Activated CD8-positive, alpha-beta memory T cell treated with anti-CD3 and anti-CD28 coated beads for 1 hour (primary cell): ENCODE measurements at places on chromosomes 2 and 18.

DNA sequence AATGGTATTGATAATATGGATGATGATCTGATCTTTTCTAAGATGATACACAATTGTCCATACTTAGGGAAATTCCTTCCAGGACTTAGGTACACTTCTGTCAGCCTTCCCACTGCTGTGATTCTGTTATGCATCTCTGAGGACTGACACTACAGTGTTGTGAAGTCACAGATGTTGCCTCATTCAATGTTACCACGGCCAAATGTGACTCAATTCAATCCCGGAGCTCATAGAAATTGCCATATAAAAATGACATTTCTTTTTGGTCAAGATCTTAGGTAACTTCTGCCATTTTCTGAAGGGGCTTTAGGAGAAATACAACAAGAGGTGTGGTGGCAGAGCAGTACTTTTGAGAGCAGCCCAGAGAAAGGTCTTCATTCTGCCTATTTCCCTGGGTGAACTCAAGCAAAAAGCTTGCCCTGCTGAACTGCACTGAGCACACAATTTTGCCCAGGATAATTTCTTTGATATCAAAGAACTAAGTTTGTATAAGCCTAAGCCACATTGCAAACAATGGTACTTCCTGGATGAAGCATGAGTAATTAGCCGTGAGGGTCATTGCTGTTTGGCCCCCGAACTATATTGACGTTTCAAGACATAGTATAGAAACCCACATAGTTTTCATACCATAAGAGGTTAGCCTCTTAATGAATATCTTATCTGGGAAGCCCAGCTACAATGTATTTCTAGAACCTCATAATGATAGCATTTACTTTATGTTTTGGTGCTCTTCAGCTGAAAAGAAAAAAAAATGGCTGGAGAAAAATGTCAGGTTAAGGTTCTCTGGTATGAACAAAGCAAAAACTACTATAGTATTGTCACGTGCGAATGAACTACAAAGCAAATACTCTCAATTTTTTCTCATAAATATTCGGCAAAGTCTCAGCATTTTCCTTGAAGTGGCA lies 437.4 kb downstream of the MEIS1 start:
- DNase-seq: no peak

GRCh38 chr2:11146076-11146475 lies 9.2 kb upstream of the SLC66A3 start:
- DNase-seq: no peak

- no peak for DNase-seq
Observed at GRCh38 chr2:179479947-179480346, 215.3 kb upstream of the SESTD1 start.

DNA sequence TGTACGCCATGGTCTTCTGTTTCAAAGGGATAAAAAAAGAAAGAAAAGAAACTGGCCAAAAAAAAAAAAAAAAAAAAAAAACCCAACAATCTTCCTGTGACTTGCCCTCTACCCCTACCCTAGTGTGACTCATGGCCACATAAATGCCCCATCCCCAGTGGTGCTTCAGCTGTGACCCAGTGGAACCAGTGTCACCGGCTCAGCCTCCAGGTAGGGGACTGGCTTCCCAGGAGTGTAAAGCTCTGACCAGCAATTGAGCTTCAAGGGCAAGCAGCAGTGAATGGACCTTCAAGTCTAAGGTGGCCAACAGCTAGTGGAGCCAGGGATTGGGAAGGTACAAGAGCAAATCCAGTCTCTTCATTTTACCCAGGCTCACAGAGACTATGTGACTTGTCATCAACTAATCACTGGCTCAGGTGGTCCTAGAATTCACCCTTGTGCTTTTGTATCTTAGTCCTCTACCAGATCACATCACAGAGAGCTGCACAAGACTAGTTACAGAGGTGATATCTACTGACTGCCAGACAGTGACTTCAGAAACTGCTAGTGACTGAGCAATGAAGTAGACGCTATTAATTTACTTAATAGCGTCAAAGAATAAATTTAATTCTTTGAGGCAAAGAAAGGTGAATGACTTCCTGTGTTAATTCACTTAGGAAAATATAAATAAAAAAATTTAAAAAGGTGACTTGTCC lies 1.3 kb upstream of the TGFBRAP1 start:
- no peak for DNase-seq

GRCh38 chr2:98372579-98372978 lies 26.3 kb downstream of the CNGA3 start:
- DNase-seq: no peak

DNA sequence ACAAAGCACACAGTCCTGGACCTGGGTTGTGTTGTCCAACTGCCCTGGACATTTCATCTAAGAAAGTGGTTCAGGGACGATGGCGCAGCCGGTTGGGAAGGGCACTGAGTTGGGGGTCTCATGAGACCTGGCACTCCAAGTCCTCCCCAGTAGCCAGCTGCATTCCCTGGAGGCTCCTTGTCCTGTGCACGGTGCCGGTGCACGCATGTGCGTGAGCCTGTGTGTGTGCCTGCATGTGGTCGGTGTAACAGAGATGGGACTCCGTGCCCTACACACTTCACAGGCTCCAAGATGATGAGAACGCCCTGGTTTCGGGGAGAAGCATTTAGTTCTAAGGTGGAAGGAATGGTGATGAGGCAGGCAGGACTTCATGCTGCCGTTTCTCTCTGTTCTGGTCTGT lies 124.9 kb upstream of the PXDN start:
- no peak for DNase-seq

- DNase-seq: no peak
Observed at GRCh38 chr2:18560797-18561085, 288 bp upstream of the RDH14 start.

GRCh38 chr18:60024345-60024744 lies 124.5 kb downstream of the PMAIP1 start:
- DNase-seq: no peak

DNA sequence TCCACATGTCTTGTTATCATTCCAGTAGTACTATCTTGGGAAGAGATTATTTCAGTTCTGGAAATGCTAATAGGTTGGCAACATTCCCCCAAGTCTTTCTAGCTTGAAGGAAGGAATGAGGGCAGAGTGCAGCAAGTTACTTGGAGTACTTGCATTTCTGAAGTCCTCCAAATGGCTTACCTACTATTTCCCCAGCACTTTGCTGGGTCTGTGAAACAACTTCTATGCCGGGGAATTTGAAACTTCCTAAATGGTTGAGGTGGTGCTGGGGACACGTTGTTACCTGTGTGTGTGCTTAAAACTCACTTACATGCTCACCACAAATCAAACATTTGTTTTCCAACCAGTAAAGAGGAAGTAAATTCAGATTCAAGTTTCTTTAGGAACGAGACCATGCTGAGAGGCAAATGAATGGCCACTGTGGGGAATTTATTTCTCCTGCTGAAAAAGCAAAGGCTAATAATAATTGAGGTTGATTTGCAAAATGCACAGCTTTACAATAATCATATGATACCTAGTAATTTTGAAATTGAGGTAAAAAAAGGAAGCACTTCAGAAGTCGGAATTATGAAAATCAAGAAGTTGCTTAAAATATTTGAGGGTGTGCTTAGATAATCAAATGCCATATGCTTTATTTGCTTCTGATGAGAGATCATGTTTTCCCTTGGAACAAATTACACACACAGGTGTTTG lies 1167.7 kb upstream of the ZEB2 start:
- no peak for DNase-seq

DNA sequence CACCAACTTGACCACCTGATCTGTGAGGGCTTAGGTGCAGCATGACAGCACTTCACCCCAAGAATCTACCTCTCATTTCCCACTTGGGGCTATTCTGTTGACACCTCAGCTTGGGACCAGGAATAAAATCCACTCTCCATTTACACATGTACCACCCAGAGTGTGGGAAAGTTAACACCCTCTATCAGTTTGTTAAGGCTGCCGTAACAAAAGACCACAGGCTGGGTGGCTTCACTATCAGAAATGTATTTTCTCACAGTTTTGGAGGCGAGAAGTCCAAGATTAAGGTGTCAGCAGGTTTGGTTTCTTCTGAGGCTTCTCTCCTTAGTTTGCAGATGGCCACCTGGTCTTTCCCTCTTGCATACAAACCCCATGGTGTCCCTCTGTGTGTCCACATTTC lies 277.7 kb upstream of the ERBB4 start:
- no peak for DNase-seq

DNA sequence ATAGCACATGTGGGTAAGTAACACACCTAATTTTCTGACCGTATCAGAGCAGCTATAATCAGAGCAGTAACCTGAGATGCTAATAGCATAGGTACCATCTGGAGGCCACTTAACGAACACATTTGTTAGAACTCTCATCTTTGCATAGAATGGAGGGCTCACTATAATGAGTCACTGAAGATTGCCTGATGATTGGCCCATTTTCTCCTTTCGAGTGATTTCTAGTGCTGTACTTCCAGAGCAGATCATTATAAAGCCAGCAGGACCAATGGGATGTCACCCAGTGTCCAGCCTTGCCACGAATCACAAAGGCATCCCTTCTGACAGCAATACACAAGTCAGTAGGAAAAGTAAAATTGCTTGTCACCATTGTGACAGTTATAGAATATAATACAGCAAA lies 81.7 kb upstream of the REV1 start:
- no peak for DNase-seq

GRCh38 chr2:172070936-172071335 lies 14.4 kb upstream of the DLX1 start:
- no peak for DNase-seq

DNA sequence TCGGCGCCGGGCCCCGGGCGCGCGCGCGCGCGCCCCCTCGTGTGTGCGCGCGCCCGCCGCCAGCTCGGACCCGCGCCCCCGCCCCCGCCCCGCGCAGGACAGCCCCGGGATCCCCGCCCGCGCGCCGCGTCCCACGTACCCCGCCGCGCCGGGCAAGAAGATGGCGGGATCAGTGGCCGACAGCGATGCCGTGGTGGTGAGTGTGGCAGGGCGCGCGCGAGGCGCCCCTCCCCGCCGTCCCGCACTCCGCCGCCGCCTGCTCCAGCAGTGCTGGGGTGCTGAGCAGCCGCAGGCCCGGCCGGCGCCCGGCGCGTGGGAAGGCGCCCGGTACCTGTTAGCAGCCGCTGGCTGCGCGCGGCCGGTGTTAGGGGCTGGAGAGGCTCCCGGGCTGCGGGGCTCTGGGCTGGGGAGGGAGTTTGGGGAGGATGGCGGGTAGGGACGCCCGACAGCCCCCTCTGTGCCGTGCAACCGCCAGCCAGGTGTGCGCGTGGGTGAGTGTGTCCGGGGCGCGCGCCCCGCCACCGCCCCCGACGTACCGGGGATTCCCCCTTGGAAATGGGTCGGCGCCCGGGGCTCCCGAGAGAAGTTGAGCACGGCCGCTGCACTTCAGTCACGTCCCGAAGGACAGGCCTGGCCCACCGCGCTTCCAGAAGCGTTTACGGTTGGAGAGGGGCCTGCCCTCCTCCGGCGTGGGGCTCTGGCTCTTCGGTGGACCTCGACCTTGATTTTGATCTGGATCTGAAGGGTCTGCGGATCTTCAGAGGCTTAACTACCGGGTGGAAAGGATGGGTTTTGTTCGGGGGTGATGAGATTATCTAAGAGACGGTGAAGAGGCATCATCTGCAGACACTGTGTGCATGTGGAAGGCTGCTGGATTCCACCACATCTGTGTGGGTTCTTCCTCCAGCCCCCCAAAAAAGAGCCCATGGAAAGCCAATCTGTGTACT lies 697 bp downstream of the LGALSL start:
- DNase-seq: peak; percentile 3

- DNase-seq: no peak
Observed at GRCh38 chr2:7609556-7609955, 692.3 kb downstream of the RNF144A start.

- no peak for DNase-seq
Observed at GRCh38 chr2:13354031-13354430, 637.3 kb downstream of the TRIB2 start.

- no peak for DNase-seq
Observed at GRCh38 chr2:171553858-171554257, 31.6 kb downstream of the CYBRD1 start.

GRCh38 chr2:25323042-25323514 lies 18.6 kb downstream of the DNMT3A start:
- no peak for DNase-seq

DNA sequence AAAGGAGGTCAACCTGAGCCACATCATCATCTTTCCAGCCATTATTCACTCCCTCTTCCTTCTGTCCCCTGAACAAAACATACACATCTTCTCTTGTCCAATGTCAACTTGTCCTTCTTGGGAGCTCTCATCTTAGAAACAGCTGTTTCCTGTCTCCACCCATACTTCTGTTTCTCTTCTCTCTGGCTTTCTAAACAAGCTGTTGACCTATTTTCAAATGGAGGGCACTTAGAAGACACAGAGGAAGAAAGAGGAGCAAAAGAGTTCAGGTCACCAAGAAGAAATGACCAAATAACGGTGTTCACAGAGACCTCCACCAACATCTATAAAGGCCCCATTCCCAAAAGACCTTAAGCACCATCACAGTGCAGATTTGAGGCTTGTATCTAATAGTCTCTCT lies 355.9 kb upstream of the HNRNPA3 start:
- DNase-seq: no peak

DNA sequence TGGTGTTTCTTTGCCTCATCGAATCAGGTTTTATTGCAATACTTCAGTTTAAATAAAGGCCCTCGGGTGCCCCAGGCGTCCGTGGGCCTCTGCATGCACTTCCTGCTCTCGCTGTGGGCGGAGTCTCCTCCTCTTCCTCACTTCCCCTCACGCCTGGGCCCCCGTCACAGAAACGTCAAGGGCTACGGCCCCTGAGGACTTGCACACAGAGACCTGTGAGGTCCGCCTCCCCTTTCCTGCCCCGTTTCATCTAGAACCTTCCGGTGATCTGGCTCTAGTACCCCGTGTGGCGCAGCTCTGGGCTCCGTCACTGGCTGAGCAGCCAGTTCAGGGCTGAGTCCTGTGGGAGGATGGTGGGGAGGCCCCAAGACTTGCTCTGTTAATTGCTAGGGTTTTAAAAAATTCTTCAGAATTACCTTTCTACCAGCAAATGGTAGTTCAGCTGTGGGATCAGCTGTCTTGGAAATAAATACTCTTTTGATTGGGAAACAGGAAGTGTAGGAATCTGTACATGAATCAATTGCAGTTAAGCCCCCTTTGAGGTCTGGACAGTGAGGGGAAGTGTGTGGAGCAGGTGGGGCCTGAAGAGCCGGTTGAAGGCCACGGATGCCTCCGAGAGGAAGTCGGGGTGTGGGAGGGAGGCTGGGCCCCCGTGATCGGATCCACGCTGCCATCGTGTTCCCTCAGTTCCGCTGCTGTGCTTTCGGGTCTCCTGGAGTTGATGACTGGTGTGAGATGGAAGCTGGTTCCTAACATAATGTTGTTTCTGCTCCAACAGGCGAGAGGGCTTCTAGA lies 10.2 kb downstream of the NFATC1 start:
- DNase-seq: peak; percentile 73

GRCh38 chr2:45826884-45827635 lies 175.6 kb downstream of the PRKCE start:
- no peak for DNase-seq

DNA sequence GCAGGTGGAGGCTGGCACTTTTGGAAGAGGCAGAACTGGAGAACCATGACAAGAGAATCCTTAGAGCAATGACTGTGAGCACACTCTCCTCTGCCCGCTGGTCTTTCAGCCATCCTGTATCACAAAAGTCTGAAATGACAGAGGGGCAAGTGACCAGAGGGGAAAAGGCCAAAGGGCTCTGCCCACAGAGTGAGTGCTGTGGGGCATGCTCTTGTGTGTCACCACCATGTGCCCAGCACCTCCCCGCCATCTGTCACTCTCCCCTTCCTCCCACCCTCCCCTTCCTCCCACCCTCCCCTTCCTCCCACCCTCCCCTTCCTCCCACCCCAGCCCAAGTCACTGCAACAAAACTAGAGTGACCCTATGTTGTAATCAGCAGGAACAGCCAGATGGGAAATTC lies 31.9 kb downstream of the DAW1 start:
- no peak for DNase-seq
